ENCODE measurements at places on chromosomes 3 and 15.

DNA sequence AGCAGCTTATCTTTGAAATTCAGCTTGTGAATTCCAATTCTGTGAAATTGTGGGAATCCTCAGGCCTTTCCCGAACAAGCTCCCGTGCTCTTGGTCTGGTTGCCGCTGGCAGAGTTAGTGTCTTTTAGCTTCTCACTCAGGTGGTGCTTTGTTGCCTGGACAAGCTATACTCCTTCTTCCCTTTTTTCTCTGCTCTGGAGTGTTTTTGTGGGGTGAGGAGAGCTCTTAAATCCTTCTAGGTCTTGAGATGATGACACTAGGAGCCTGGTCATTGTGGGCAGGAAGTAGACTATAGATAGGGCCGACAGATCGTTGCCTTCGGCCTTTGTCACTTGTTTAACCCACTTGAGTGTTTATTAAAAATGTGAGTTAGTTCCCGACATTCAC is 93.8 kb downstream of the SLCO3A1 start:
- no peak for DNase-seq

DNA sequence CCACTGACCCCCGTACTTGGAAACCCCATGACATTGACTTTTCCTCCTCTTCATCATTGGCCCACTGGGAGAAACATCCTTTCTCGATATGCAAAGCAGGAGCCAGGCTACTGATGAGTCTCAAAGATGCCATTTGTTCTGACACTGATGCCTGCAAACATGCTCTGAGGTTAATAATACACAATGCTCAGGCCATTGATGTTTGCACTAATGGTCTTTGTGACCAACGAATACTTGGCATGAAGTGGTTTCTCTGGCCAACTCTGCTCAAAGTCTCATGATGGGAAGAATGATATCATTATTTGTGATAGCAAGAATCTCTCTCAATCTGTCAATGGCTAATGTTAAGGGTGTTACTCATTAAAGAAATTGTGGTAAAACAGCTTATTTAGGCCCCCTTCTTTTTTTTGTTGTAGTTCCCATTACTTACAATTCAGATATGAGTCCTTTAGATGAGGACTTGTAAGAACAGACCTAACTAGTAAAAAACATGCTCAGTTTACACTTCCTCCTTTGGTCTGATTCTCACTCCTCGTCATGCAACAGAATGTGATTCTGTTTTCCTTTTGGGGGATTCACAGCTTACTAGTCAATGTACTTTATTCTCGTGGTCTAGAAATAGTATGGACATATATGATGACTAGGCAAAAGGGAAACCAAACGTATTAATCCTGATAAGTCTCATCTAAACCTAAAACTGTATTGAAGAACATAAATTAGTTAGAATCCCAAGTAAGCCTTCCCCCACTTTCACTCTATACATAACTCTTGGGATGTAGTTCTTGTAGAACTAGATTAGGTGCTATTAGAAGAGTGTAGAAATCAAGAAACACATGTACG is 488.8 kb upstream of the DPPA4 start:
- DNase-seq, result peak; percentile 8

GRCh38 chr3:8266730-8267131 is 234.9 kb upstream of the LMCD1 start:
- no peak for DNase-seq

GRCh38 chr15:45151998-45152828 is 22.4 kb downstream of the DUOX1 start:
- no peak for DNase-seq

DNA sequence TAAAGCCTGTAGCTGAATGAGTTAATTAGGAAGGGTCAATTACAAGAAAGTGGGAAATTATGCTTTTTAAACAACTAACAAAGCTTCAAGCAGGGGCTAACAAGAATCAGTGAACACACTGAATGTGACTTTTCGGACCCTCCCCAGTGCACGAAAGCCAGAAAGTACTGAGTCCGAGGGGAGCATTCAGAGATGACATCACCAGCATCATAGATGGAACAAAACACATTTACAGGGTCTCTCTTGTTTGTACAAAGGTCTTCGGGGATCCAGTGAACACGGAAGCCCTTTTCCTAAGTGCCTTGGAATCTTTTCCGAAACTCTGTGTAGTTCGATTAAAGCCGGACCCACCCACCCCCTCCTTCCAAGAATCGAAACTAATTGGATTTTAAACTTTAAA is 829 bp downstream of the DCP1A start:
- DNase-seq, result no peak

- no peak for DNase-seq
These were observed 12.8 kb downstream of the NXPE3 start for GRCh38 chr3:101791778-101792177.

DNA sequence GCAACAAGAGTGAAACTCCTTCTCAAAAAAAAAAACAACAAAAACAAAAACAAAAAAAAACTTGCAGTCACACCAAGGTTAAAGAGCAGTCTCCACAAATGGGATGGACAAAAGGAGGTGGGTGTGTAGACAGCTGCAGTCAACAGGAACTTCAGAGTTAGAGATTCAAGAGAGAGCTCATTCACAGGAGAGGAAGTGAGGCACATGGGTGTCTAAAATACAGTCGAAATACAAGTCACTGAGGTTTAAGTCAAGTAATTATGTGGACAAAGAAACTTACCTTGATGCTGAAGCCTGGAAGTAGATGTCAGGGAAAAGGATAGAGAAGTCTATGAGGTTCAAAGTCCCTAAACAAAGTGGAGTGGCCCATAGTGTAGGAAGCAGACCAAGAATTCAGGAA is 14.8 kb downstream of the MRPS11 start:
- DNase-seq, result no peak

- DNase-seq, result no peak
These were observed 591.9 kb downstream of the ROBO1 start for GRCh38 chr3:79175870-79176269.

DNA sequence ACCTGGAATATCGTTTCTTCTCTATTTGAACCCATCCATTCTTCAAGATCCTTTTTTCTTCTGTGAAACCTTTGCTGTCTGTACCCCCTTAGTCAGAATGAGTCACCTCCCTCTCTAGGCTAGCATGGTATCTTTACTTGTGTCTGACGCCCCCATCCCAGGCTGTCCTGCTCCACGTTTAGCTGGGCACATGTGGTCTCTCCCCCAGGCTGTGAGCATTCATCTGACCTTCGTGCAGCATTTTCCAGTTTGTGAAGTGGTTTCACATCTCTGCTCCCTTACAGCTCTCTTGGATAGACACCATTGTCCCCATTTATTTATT is 14.3 kb upstream of the TLE3 start:
- no peak for DNase-seq

DNA sequence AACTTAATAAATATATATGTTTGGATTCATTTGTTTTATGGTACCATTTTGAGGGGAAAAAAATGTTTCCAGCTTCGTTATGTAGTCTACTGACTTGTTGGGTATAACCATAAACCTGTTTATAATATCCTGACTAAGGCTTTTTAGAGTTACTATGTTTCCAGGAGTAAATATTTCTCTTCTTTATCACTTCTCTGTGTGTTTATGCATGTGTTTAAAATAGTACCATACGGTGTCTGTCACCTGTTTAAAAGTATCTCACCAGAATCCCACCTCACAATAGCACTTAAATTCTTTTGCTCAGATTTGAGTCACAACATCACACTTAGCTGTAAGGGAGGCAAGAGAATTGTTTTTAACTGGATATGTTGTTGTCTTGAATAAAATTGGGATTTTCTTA is 15.1 kb downstream of the LACTB start:
- DNase-seq, result no peak

DNA sequence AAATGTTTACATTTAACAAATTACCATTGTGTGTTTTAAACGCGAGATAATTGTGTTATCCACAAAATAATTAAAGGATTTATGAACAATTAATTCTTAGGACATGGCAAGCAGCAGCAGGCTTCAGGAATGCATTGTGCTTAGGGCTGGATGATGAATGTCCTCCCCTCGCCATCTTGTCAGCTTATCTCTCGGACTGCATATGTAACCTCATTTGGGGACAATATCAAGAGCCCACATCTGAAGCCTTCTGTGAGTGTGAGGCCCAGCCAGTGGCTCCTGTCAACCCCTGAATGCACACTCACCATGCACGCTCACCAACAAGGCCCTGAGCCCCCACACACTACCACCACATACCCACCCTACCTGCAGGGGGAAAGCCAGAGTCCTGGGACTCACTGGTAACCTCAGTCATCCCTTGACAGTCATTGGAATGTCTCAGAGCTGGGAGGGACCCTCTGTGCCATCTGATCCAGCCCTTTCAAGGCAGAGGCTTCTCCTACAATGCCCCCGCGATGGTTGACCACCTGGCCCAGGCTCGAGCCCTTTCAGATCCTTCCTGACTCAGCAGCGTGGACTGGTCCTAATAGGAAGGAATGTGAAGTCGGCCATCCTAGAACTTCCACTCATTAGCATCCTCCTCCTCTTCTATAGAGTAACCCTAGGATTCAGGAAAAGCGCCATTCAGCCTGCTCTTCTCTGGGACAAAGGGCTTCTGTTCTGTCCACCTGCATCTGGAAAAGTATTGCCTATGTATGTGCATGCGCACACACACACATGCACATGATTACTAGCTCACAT is 38.2 kb downstream of the MRPL46 start:
- DNase-seq, result no peak

DNA sequence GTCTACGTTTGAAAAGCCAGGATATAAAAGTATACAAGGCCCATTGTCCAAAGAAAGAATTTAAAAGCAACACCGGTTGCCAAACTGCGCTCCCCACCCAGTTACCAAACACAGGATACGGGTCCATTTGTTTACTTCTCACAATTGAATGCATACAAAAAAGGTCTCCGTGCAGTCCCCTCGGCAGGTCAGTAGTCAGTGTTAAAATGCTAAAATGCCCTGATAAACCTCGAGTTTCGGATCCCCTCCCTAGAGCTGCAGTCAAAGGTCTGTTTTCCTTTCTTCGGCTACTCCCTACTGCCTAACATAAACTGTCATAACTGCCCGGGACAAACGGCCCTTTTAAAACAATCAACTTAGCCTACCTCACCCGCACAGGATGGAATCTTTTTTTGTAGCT is 534.6 kb downstream of the FOXP1 start:
- no peak for DNase-seq

GRCh38 chr3:186994000-186994955 is 64.0 kb downstream of the ST6GAL1 start:
- DNase-seq, result no peak

GRCh38 chr3:173501931-173502489 is 104.5 kb downstream of the NLGN1 start:
- DNase-seq, result no peak

- no peak for DNase-seq
These were observed 59.9 kb downstream of the CD47 start for GRCh38 chr3:108030960-108031359.

- no peak for DNase-seq
These were observed 35.1 kb downstream of the IGSF10 start for GRCh38 chr3:151425627-151426340.

DNA sequence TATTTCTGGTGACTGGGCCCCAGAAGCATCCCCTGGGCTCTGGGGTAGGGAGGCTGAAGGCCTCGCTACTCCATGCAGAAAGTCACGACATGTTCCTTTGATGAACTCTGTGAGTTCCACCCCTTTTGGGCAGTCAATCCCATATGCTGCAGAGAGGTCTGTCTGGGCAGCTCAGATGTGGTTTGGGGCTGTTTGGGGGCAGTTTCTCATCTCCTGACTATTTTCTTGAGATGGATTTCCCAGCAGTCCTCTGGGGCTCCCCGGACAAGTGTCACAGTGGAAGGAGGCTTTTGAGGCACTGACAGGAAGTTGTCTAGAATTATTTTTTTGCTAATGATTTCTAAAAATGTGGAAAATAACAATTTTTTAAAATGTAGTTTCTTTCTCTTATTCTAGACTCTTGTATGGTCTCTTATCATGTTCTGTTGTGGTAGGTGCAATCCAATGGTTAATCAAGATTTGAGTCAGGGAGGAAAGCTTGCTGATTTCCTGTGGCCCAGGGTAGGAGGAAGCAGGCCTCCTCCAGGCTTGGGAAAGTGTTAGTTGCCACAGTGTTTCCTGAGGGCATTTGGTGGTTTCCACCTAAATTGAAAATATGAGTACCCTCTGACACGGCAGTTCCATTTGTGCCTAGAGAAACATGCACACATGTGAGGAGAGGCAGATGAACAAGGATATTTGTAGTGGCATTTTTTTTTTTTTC is 19.9 kb upstream of the TATDN2 start:
- no peak for DNase-seq

DNA sequence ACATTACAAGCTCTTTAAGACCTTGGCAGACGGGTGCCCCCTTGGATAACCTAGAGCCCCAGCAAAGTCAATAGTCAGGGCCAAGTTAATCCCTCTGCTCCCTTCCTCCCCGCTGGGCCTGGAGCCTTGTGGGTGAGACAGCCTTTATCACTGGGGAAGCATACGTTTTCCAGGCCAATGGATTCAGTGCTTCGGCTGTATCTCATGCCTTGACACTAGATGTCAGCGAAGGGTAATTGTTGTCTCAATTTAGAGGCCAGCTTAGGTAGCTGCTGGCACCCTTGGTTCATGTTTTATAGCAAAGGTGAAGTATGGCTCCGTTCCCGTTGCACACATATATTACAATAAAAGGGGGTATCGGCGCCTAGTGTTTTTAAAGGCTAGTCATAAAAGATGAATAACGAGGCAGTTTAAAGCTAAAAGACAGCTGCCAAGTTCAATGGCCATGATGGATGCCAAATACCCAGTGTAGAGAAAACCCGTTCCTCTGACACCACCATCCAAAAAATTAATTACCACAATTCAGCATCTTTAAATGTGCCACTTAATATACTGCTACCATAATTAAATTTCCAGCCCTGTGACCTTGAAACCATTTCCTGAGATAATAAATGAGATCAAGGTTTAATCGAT is 52.3 kb upstream of the BNIP2 start:
- no peak for DNase-seq

DNA sequence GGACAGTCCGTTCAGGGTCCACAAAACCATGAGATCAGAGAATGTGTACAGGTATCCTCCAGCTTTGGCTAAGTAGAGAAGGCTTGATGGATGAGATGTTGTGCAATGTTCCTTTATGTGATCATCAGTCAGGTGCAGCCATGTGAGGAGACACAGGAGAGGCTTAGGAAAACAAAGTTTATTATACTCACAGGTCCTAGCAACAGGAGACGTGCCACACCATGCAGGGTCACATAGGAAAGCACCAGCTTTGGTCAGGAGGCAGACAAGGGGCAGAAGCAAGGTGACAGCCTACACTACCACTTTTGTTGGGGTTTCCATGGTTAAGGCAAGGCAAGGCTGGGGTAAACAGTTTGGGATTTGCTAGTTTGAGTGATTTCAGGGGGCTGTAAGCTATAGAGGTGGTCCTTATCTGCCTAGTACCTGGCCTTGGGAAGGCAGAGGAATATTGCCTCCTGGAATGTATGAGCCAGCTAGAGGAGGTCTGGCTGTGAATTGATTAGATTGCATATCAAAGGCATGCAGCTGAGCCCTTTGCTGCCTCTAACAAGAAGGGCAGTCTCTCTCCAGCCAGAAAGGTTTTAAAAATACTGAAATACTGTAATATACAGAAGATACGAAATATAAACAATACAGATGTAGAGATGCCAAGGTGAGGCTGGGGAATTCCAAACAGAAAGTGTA is 248.6 kb downstream of the RYR3 start:
- no peak for DNase-seq

All from nucleus accumbens (tissue), 56 donors.